ENCODE measurements at places on chromosomes 6 and 20. TPM values are rescaled to one million over a fixed set of nuclear protein-coding genes. Genes with fewer than 3 reads are reported as not detected.

DNA sequence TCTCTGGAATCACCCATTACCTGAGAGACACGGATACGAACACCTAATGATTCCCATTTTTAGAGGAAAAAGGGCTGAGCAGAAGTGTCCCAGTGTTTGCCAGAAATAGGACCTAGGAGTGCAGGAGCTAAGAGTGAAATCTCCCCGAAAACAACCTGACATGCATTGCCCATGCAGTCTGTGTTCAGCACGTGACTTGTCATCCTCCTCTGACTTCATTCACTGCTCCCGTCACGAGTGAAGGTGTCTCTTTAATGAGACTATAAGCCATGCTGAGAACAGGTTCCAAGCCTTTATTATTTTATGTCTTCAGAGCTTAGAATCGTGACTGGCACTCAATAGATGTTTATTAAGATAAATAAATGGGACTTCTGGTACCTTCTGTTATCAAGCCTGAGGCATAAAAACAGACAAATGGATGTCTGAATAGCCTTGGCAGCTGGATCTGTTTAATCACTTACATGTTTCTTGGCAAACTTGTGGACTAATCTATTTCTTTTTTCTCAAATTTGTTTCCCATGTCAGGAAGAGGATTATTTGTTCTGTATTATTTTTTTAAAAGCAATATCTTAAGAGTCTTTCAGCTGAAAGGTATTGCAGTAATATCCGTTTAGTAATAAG, 3.7 kb upstream of the MLIP start:
- H3K27ac ChIP-seq, result no peak overlapping the region
- no peak overlapping the region for H3K4me3 ChIP-seq
- H3K4me1 ChIP-seq, result no peaks in the 10 kb centered on the region
- no peaks in the 10 kb centered on the region for H3K36me3 ChIP-seq
- DNase-seq, result no peak
- no peaks in the 10 kb centered on the region for H3K27me3 ChIP-seq

DNA sequence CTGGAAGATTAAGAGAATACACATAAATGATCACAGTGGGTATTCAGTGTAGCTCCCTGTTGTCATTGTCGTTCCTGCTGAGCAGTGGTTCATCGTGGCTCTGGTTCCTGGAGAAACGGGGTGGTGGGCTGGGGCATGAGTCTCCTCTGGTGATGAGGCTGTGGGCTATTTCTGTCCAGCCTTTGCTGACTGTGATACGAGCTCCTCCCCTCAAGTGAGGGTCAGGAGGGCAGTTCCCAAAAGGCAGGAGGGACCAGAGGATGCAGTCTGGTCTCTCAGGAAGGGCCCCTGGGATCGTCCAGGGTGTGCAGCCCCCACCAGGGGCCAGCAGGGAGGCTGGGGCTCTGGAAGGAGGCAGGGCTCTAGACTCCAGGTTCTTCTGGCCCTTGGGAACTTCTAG, 31.1 kb upstream of the DLGAP4 start:
- no peak for DNase-seq
- H3K4me1 ChIP-seq, result no peaks in the 10 kb centered on the region
- no peak overlapping the region for H3K4me3 ChIP-seq
- H3K36me3 ChIP-seq, result no peaks in the 10 kb centered on the region

- H3K4me1 ChIP-seq, result peaks cover 45% of the 10 kb centered on the region
- no peaks in the 10 kb centered on the region for H3K36me3 ChIP-seq
- peak; percentile 20 for DNase-seq
- H3K27ac ChIP-seq, result peak overlapping the region; percentile 61
- H3K27me3 ChIP-seq, result no peaks in the 10 kb centered on the region
Measured at GRCh38 chr6:137926207-137926731, 59.2 kb downstream of the TNFAIP3 start.

The FOXF2 gene
- total RNA-seq, result not detected

GRCh38 chr20:14879020-14879697, 541.7 kb upstream of the FLRT3 start:
- peak overlapping the region; percentile 93 for H3K27ac ChIP-seq
- no peaks in the 10 kb centered on the region for H3K36me3 ChIP-seq
- no peak for DNase-seq
- H3K4me1 ChIP-seq, result peaks cover 7% of the 10 kb centered on the region
- H3K27me3 ChIP-seq, result no peaks in the 10 kb centered on the region

DNA sequence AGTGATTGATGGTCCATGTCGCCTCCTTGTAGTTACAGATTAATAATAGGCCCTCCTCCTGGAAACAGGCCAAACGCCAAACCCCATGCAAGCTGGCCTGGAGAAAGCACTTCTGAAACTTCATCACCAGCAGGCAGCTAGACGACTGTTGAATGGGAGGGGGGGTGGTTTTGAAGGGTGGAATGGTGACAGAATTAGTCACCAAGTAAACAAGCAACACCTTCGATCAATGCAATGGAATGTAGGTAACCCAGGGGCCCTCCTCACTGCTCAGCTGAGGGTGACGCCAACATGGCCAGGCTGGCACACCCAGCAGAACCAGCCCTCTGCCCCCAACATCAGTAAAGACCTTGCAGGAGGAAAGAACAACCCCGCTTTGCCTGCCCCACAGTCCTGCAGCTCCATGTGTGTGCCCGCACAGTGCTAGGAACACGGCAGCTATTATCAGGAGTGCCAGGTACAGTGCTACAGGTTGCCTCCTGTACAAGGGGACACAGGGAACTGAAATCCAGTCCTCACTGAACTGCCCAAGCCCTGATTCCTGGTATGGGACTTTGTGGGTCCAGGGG, 2.7 kb downstream of the BCAS1 start:
- peaks cover 51% of the 10 kb centered on the region for H3K4me1 ChIP-seq
- H3K27ac ChIP-seq, result peak overlapping the region; percentile 29
- no peaks in the 10 kb centered on the region for H3K36me3 ChIP-seq

The GNAS-AS1 gene
- total RNA-seq, result 5.7 TPM

DNA sequence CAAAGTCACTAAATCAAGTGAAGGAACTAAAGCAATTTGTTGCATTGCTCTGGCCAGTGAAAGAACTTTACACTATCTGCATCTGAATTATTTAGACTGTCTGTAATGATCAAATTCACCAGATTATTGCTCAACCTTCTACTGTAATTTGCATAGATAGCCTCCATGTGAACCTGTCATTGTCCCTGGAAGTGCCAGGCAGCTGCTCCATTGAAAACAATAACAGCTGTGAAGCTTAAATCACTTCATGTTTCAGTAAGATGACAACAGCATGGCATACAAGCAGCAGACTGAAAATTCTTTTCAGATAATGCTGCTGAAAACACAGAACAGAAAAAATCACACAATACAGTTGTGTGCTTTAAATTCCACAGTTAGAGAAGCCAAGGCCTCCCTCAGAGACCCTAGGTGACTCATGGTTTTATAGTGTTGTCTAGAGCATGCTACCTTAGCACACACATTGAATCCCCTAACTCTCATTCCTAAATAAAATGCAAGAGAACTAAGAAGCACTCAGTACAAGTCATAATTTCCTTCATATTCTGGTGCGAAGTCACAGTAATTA, 248.9 kb downstream of the TPBG start:
- no peak overlapping the region for H3K27ac ChIP-seq
- no peaks in the 10 kb centered on the region for H3K36me3 ChIP-seq
- no peak for DNase-seq
- no peaks in the 10 kb centered on the region for H3K27me3 ChIP-seq
- H3K4me1 ChIP-seq, result no peaks in the 10 kb centered on the region
- no peak overlapping the region for H3K4me3 ChIP-seq

DNA sequence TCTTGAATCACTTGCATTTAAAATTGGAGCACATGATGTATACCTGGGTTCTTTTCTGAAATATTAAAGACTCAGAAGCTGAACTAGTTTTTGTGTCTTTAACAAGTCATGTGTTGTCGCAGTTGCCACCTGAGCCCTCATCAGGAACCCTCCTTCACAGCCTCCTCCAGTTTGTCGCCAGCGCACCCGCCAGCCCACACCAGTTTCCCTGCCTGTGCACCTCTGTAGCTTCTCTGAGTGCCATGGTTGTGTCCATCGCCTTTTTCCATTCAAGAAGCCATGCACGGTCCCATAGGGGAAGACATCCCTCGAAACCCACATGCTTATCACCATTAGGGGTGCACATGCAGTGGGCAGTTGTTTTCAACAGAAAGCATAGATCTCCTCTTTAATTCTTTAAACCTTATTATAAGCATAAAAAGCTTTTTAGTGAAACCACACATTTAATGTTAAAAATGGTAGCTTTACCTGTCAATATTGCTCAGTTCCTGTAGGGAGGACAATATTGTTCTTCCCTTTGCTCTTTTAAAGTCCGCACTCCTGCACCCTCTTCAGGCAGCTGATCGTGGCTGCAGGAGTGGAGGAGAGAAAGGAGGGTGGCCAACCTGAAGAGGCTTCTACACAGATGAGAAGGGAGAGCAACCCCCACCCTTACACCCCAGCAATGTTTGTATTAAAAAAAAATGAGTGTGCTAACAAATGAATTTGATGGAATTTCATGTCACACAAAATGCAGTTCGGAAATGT, 121.9 kb downstream of the CFAP61 start:
- peaks cover 54% of the 10 kb centered on the region for H3K27me3 ChIP-seq
- no peak for DNase-seq
- no peaks in the 10 kb centered on the region for H3K4me1 ChIP-seq
- H3K27ac ChIP-seq, result no peak overlapping the region

- H3K4me3 ChIP-seq, result no peak overlapping the region
- H3K27ac ChIP-seq, result no peak overlapping the region
- DNase-seq, result no peak
Measured at GRCh38 chr6:154841109-154841508, 107.9 kb downstream of the SCAF8 start.

- H3K36me3 ChIP-seq, result no peaks in the 10 kb centered on the region
- no peak overlapping the region for H3K4me3 ChIP-seq
- no peak for DNase-seq
- no peak overlapping the region for H3K27ac ChIP-seq
- no peaks in the 10 kb centered on the region for H3K27me3 ChIP-seq
- no peaks in the 10 kb centered on the region for H3K4me1 ChIP-seq
Measured at GRCh38 chr6:157443066-157443800, 62.2 kb downstream of the ZDHHC14 start.

GRCh38 chr6:98529364-98529763, 305.0 kb upstream of the POU3F2 start:
- no peaks in the 10 kb centered on the region for H3K4me1 ChIP-seq
- H3K27me3 ChIP-seq, result no peaks in the 10 kb centered on the region
- no peak overlapping the region for H3K4me3 ChIP-seq
- H3K36me3 ChIP-seq, result no peaks in the 10 kb centered on the region

DNA sequence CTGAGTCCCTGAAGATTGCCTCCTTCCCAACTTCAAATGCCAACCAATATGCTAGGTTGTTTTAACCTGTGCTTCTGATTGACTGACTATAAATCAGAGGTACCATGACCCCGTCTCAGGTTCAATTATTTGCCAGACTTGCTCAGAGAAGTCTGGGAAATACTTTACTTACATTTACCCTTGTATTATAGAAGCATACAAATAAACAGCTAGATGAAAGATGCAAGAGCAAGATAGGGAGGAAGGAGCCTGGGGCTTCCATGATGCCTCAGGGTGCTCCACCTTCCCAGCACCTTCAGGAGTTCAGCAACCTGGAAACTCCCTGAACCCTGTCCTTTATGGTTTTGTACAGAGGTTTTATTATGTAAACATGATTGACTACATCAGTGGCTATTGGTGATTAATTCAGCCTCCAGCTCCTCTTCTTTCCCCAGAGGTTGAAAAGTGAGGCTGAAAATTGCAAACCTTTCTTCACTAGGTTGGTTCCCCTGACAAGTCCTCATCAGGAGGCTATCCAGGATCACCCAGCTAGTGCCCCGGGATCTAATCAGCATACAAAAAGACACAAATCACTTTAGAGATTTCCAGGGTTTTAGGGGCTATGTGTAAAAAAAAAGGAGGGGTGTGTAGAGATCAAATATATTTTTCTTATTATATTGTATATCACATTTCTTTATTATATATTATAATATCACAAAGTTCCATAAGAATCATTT, 547.7 kb downstream of the EPM2A start:
- no peaks in the 10 kb centered on the region for H3K36me3 ChIP-seq
- no peaks in the 10 kb centered on the region for H3K27me3 ChIP-seq
- DNase-seq, result no peak
- no peak overlapping the region for H3K27ac ChIP-seq
- no peak overlapping the region for H3K4me3 ChIP-seq
- H3K4me1 ChIP-seq, result no peaks in the 10 kb centered on the region

Measured in PC-9 (cell line).